Activated gamma-delta T cell (primary cell): ENCODE measurements at places on chromosomes 16 and 17.

GRCh38 chr16:5768445-5768844 is 670.9 kb upstream of the EEF2KMT start:
- DNase-seq: no peak

DNA sequence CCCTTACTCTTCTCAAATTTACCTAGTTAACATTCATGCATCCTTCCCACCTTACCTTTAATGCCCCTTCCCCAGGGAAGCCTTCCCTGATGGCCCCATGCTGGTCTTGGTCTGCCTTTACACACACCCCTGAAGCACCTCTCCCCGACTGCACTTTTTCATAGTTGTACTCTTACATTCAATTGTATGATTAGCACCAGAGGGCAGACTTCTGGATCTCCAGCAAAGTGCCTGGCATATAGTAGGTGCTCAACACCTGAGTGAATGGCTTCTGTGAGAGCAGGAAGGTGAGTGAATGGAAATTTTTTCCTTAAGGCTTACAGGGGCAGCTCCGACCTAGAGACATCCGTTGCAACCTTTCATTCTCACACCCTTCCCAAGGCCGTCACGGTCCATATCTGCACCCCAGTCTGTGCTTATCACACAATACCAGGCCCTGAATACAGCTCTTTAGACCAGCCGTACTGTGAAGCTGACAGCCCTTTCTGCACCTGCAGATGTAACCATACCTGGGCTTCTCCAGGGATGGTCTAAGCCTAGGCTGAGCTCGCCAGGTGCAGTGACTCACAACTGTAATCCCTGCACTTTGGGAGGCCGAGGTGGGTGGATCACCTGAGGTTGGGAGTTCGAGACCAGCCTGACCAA is 4.4 kb downstream of the PGAP3 start:
- no peak for DNase-seq

GRCh38 chr17:55717898-55718735 is 4.5 kb downstream of the TMEM100 start:
- no peak for DNase-seq

- DNase-seq: no peak
Observed at GRCh38 chr17:60442271-60443173, 20.2 kb downstream of the CHCT1 start.

GRCh38 chr17:27993723-27994310 is 48.7 kb upstream of the NLK start:
- DNase-seq: no peak

DNA sequence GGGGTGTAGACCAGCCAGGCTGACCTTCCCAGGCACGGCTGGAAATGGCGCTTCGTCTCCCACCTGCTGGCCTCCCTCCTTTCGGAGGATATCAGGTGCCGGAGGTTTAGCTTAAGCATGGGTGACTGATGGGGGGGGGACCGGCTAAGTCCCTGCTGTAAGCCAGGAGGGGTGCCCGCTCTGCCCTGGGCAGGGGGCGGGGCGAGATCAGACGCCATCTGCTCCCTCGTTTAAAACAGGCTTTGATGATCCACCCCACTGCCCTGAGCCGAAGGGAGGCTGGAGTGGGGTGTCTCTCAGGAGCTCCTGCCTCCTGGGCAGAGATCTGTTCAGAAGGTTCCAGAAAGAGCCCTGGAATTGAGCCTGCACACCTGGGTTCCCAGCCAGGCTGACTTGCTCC is 26.0 kb downstream of the C16orf74 start:
- no peak for DNase-seq

DNA sequence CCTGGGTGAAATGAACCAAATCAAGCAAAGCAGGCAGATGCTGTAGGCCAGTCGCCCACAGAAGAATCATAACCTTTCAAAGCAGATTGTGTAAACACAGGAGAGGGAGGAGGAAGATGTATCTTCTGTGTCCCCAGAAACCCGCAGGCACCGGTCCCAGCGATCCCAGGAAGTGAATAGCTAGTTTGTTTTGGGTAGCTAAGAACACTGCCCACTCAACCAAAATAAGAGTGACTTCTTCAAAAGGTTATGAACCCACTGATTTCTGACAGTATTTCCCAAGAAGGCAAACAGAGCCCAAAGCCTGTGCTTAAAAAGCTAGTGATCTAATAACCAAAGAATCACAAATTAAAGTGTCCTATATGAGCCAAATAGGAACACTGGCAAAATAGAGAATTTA is 67.8 kb downstream of the GRIN2A start:
- no peak for DNase-seq

DNA sequence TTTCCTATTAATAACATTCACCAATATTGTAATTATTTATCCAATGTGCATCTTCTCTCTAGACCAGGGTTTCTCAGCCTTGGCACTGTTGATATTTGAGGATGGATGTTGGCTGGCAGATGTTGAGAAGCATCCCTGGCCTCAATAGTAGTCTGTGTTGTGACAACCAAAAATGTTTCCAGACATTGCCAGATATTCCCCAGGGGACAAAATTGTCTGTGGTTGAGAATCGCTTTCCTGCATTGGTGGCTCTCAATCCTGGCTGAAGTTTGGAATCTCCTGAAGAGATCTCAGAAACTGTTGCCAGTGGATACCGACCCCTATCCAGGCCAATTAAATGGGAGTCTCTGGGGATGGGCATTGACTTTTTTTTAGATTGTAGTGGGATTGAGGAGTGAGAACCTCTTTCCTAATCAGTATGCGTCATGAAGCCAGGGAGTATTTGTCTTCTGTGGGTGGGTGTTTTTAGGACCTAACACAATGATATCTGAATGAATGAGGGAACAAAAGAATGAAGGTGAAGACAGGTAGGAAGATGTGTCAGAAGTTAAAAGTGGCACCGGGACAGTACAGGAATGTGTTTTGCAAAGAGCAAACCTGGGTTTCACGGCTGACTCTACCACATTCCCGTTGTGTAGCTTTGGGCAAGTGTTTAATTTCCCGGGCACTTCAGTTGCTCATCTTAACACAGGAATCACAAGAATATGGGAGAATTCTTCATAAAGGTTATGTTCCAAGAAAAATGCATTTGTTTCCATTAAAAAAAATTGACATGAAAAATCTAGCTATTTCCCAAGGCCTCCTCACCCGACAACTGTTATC is 24.3 kb downstream of the HSD17B2 start:
- no peak for DNase-seq

DNA sequence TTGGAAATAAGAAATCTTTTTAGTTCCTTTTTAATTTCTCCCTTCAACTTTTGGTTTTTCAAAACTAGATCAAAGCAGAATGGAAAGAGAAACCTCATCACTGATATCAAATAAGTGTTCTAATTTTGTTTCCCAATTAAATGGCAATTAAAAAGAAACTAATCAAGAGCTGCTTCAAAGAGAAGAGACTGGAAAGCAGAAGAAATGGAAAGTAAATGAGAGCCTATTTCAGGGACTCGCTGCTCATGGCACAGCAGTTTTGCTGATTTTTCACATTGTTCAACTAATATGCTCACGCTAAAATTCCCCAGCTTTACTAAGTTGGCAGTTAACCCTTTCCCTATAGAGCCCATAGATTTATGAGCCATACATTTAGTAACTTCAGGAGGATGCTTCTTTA is 6.5 kb downstream of the NMT1 start:
- DNase-seq: no peak

- no peak for DNase-seq
Observed at GRCh38 chr17:9802294-9802693, 10.9 kb upstream of the DHRS7C start.

DNA sequence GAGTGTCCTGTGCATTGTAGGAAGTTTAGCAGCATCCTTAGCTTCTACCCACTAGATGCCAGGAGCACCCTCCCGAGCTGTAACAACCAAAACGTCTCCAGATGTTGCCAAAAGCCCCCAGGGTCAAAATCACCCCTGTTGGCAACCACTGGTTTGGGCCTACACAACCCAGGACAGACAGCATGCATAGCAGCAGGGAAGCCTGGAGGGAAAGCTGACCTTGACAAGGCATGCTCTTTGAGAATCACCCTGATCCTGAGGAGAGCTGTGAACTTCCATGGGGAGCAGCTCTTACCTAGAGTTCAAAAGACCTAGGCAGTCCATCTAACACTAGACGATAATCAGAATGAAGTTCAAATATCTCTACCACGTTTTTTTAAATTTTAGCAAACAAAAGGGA is 9.2 kb downstream of the SKAP1 start:
- no peak for DNase-seq

GRCh38 chr16:51532551-51532950 is 381.5 kb upstream of the SALL1 start:
- no peak for DNase-seq

GRCh38 chr17:62187681-62188080 is 122.6 kb upstream of the MED13 start:
- DNase-seq: no peak

DNA sequence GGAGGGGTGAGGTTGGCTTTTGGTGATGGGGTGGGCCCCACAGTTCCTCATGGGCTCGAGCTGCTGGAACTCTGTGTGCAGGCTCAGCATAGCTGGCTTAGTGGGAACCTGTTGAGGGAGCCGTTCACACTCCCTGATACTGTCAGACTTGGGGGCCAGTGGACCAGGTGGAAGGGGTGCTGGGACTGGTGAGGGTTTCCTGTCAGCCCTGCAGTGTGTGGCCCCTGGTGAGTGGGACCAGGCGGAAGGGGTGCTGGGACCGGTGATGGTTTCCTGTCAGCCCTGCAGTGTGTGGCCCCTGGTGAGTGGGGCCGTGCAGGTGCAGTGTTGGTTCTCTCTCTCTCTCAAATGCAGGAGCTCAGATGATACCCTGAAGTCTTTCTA is 45.1 kb upstream of the ZNF750 start:
- peak; percentile 35 for DNase-seq

DNA sequence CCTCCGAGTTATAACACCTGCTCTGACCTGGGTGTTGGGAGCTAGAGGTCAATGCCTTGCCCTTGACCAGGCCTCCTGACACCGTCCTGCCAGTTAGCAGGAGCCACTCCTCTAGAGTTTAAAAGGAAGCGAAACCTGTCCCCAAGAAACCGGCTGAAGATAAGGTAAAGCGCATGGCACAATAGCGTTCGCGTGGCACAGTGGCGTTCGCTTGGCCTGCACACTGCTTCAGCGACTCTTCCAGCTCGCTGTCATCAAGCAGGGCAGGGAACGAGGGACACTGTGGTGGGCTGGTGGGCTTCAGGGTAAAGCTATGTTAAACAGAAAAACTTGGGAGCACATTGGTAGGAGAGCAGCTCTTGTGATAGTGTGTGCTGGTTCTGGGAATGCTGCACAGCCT is 28.2 kb upstream of the ETV4 start:
- DNase-seq: no peak

DNA sequence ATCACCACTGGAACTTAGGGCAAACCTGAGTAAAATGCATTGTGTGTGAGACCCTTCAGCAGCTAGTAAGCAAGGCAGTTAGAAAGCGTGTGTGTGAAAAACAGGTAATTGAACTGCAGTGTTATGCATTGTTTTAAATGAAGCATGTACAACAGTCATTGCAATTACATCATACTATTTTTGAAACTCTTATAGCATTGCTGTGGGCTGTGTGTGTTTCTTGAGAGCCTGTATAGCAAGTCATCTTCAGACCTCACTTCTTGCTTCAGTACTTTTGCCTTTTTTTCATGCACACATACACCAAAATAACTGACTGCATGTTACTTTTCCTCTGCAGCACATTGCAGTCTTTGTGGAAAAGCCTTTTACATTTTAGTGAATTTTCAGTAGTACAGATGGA is 19.2 kb downstream of the PTRH2 start:
- DNase-seq: no peak

GRCh38 chr17:17189559-17189958 is 16.6 kb downstream of the PLD6 start:
- DNase-seq: no peak

- DNase-seq: no peak
Observed at GRCh38 chr16:77297996-77298395, 98.8 kb downstream of the SYCE1L start.

GRCh38 chr17:28616281-28616680 is 2.3 kb upstream of the RSKR start:
- no peak for DNase-seq

GRCh38 chr17:75848523-75849278 is 4.5 kb upstream of the UNC13D start:
- no peak for DNase-seq

DNA sequence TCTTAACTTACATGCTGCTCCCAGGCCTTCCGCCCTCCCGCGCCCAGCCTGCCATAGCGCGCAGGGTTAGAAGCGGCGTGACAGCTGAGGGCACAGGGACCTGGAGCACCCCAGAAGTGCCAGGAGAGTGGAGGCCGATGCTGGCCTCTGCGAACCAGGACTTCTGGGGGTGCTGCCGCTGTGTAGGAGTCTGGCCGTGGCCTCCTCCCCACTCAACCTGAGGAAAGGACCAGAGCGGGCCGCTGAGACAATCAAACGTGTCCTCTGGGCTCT is 1.9 kb upstream of the TMEM204 start:
- no peak for DNase-seq

GRCh38 chr16:49472598-49472997 is 99.0 kb downstream of the C16orf78 start:
- DNase-seq: no peak

GRCh38 chr17:75878174-75878998 is at the start of gene TRIM47:
Gene TRIM47 (minus strand): TSS chr17:75878581. CDS start chr17:75878548, 33 bp downstream.
- no peak for DNase-seq

DNA sequence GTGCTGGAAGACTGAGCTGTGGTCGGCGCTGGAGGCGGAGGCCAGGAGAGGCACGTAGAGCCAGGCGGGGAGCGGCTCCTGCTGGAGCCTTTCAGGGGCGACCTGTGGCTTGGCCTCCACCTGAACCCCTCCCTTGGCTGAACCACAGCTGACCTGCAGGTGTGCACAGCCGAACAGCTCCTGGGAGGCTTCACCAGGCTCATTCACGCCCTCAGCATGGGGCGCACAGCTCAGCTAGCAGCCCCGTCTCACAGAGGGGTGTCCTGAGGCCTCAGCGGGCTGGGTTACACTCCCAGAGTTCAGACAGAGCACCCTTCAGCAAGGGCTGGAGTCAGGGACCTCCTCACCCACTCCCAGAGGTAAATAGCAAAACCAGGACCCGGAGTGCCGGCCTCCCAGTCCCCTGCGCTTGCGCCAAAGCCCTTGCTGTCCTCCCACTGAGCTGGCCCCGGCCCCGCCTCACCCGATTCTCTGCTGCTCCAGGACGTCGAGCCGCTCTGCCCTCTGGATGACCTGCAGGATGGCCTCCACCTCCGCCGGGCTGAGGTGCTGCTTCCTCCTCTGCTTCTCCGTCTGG is 31.7 kb downstream of the RPH3AL start:
- no peak for DNase-seq

- no peak for DNase-seq
Observed at GRCh38 chr17:30554839-30555751, 77.9 kb downstream of the GOSR1 start.
